ENCODE measurements at places on chromosomes 16 and 17.

DNA sequence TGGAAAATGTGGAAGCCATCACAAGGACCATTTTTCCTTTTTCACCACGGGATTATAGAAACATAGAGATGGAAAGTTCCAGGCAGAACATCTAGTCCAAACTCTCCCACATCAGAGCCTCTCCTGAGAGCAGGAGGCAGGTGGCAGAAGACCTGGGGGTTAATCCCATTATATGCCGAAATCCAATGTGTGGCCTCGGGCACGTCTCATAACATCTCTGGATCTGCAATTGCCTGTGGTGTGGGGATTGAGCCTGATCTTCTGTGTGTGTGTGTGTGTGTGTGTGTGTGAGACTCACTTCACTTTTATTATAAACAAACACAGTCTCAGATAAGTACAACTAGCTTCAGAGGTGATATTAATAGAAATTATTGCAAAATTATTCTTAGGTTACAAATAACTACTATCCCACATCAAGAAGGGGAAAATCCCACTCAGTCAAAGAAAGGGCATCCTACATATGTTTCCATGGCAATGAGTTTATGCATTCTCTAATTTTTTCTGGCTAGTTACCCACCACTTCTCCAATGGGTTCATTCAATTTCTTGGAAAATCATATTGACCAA is 199.1 kb downstream of the FOXL1 start:
- DNase-seq, result no peak

- no peak for DNase-seq
Observed at GRCh38 chr16:49460786-49461470, 87.3 kb downstream of the C16orf78 start.

DNA sequence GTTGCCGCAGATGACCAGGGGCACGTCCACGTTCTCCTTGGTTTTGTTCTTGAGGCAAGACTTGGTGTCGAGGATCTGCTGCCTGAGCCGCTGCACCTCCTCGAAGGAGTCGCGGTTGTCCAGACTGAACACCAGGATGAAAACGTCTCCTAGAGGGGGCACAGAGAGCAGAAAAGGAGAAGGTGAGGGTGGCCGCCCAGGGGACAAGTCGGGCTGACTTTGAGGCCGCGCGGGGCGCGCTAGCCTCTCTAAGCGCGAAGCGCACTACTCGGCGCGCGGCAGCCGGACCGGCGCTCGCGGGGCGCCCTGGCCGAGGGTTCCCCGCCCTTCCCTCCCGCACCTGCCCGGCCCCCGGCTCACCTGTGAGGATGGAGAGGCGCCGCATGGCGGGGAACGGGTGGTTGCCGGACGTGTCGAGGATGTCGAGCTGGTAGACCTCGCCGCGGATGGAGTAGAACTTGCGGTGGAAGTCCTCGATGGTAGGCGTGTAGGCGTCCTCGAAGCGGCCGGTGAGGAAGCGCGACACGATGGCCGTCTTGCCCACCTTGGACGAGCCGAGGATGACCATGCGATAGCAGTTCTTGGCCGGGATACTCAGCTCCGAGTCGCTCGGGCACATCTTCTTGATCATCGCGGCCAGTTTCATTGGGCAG is 533 bp downstream of the RASD1 start:
- DNase-seq, result no peak

DNA sequence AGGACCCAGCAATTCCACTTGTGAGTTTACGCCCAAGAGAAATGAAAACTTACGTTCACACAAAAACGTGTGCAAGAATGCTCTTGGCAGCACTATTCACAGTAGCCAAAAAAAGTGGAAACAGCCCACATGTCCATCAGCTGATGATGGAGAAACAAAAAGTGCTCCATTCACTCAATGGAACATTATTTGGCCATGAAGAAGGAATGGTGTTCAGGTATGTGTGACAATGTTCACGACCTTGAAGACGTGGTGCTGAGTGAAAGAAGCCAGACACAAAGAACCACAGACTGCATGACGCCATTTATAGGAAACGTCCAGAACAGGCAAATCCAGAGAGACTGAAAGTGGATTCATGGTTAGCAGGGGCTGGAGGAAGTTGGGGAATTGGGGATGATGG is 84.9 kb downstream of the ZDHHC7 start:
- DNase-seq, result no peak

DNA sequence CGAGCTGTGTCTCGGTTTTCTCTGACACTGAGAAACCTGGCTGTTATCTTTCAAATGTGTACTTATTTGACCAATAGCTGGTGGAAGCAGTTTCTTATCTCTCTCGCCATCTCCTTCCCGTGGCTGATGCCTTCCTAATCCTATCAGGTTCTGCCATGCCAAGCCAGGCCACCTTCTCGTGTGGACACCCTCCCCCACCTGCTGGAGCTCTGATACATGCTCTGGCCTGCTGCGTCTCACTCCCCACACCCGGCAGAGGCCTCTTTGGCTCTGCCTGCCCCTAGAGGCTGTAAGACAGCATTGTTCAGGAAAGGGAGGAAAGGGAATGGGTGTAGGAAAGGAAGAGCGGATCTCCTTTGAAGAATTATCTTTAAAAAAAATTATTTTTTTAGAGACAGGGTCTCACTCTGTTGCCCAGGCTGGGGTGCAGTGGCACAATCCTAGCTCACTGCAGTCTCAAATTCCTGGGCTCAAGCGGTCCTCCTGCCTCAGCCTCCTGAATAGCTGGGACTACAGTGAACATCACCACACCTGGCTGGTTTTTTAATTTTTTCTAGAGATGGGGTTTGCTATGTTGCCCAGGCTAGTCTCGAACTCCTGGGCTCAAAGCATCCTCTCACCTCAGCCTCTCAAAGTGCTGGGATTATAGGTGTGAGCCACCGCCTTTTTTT is 7.5 kb upstream of the ARMC5 start:
- DNase-seq, result no peak

- DNase-seq, result no peak
Observed at GRCh38 chr17:20010099-20010863, 1.1 kb downstream of the SPECC1 start.

All from stimulated activated CD8-positive, alpha-beta memory T cell treated with anti-CD3 and anti-CD28 coated beads, Interleukin-4, amount 100 ng/mL, for 24 hours (primary cell).